Fibroblast of skin of right quadriceps (primary cell): ENCODE measurements at places on chromosomes 3 and 15.
A peak's percentile ranks its signal among the peaks of the same experiment; 100 is the strongest.

DNA sequence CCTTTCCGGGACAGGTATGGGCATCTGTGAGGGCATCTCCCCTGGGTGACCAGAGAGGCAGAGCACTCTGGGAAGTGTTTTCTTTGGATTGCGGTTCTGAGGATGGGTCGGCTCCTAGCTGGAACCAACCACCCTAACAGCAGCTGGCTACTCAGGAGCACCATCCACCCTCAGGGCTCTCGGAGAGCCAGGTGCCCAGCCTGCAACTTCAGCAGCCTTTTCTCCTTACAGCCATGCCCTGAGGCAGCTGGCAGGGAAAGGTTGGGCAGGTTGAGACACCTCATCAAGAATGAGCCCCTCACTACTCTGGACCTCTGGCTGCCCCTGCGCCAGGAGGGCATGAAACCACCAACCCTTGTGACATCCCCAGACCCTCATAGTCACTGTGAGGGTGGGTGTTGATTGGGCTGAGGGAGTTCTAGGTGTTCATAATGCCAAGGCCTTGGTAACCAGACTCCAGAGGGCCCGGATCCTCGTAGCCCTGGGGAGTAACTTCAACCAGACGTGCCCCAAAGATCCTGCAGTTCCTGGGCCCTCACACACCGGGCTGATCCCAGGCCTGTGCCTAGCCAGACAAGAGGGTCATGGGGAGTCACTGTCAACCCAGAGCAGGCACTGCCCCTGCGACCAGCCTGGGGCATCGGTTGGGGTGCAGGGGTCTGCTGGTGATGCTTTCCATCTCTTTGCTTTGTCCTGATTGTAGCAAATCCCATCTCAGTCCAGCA lies 114.4 kb upstream of the ABHD17C start:
- DNase-seq: no peak

DNA sequence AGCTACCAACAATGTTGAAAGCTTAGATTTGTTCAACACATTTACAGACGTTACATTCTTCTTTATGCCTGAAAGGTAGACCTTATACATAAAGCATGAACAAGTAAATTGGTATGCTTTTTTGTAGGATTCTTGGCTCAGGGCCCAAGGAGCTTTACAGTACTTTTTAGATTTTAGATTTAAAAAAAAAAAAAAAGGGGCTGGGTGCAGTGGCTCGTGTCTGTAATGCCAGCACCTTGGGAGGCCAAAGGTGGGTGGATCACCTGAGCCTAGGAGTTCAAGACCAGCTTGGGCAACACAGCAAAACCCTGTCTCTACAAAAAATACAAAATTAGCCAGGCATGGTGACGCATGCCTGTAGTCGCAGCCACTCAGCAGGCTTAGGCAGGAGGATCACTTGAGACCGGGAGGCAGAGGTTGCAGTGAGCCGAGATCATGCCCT lies 39.7 kb downstream of the MEF2A start:
- peak; percentile 22 for DNase-seq

DNA sequence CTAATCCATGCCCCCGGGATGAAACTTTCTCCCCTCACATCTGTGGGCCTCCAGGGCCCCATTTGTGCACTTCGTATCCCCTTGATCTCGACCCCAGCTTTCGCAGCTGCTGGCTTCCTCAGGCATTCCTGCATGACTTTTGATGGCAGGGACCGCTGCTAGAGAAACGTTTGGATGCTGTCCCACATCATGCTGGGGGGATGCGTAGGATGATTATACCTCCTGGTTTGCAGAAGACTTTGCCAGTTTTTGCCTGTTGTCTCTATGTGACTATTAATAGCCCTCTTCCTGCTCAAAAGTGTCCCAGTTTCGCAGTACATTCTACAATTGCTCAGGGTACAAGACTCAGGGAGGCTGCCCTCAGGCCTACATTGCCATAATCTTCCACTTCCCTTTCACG lies 10.4 kb upstream of the KCNAB1 start:
- DNase-seq: no peak

DNA sequence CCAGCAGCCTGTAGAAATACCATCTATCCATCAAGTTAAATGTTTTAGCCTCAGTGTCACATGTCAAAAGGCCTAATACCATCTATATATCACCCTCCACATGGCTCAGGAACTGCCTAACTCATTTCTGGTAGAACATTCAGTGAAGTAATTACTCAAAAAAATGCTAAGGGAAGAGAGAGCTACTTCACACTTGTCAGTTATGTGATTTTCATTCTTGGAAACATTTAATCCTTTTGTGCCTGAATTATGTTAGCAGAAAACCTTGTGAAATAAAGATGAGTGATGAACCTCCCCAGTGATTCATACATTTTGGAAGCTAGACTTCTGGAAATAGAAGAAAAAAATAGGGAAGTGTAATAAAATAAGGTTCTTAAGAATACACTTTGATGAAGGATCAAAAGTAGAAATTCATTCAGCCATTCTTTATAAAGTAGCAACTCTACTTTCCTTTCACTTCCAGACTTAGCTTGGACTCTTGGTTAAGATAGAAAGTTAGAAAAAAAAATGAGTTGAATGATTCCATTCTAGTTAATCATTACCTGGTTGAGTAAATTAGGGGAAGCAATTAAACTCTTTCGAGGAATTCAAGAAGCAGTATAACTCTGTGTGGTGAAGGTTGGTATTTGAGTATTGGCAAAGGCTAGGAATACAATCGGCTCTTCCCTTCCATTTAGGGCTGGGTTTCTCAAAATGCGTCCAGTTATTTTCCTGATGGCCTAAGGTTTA lies 3.6 kb downstream of the OTOL1 start:
- DNase-seq: peak; percentile 8

- no peak for DNase-seq
Measured at GRCh38 chr3:3117651-3118050, 7.5 kb upstream of the IL5RA start.

DNA sequence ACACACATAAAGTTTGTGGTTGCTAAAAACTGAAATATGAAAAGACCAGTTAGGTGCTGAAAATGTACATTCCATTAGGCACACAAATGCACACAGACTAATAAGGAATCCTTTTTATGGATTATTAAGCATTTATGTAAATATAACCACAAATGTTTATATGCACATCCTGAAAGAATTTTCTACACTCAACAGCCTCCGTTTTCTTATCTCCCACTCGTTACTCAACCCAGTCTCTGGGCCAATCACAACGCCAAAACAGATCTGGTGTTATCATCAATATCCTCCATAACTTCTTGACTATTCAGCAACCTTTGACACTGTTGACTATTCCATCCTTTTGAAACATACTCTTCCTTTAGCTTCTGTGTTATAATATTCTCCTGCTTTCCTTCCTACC lies 136.4 kb downstream of the ATP8B4 start:
- DNase-seq: peak; percentile 21

- DNase-seq: no peak
Measured at GRCh38 chr15:26259581-26259980, 396.5 kb upstream of the ATP10A start.

GRCh38 chr15:25890529-25890928 lies 27.4 kb upstream of the ATP10A start:
- no peak for DNase-seq

DNA sequence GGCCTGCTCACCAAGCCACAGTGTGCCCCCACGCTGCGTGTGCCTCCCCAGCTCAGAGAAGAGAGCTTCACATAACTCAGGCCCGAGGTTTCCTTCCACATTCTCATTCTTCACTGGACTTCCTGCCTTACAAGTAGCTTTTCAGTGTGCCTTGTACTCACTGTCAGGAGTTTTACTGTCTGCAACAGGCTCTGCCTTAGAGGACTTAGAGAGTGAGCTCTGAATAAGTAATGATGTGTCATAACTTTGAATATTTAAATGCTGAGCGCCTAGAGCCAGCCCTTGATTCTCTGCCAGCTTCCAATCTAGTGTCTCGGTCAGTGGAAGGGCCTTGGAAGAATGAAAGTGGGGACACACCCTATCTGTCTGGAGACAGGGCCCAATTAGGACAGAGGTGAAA lies 41.8 kb downstream of the ITGB5 start:
- peak; percentile 89 for DNase-seq

DNA sequence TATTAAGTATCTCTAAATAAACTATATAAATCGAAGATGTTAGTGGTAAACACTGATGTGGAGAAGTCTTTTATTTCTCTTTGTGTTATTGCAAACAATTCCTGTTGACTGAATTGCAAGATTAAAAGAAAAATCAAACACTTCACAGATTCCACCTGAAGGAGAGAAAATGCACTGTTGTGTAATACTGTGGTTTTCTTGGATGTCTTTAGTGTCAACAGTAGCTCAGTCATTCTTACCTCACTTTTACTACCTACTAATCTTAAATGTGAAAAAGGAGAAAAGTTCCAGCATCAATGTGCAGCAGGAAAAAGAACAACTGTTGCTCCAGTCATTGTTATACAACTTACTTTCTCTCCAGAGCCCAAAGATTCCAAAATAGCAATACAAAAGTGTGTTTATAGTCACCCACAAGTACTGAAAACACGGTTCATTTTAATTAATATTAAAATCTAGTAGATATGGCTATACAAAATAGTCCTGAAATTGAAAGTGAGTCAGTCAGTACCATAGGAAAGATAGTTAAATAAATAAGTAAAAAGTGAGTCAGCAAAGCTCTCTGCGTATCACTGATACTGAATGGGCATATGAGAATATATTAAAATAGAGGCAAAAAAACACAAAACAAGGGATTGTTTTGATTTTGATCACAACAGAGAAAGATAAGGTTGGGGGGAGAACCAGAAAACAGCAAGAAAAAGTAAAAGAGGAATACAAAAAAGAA lies 90.5 kb upstream of the CSPG5 start:
- no peak for DNase-seq

GRCh38 chr15:33959844-33960548 lies 8.3 kb upstream of the CHRM5 start:
- no peak for DNase-seq

DNA sequence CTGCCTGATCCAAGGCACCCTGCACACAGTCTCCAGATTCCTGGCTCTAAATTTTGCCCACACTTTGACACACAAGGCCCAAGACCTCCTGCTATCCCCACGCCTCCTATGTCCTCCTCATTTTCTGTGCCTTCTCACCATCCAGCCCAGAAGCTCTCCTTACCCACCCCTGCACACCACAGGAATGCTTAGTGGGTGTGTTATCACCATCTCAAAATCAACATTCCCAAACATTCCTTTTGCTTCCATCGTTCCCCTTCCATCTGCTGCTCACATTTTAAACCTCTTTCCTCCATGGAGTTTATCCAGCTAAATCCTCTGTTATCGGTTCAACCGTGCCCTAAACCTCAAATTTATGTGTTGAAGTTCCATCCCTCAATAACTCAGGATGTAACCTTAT lies 43.9 kb downstream of the DGKG start:
- peak; percentile 60 for DNase-seq

DNA sequence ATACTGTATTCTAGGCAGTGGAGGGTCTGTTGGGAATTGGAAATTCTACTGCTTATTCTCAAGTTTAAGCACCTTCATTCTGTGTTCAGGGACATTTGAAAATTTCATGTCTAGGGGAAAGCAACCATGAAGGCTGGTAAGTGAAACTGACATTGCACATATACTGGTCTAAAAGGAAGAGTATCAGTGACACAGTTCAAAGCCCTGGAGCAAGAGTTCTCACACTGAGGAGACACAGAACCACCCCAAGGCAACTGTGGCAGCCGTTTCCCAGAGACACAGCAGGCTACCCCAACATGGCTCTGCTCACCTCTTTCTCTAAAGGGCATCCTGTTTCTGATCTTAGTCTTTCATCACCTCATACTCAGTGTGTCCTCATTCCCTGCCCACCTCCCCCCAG lies 67.5 kb downstream of the KCNMB2 start:
- DNase-seq: no peak

GRCh38 chr3:100463002-100463401 lies 29.4 kb upstream of the TMEM45A start:
- DNase-seq: peak; percentile 67

DNA sequence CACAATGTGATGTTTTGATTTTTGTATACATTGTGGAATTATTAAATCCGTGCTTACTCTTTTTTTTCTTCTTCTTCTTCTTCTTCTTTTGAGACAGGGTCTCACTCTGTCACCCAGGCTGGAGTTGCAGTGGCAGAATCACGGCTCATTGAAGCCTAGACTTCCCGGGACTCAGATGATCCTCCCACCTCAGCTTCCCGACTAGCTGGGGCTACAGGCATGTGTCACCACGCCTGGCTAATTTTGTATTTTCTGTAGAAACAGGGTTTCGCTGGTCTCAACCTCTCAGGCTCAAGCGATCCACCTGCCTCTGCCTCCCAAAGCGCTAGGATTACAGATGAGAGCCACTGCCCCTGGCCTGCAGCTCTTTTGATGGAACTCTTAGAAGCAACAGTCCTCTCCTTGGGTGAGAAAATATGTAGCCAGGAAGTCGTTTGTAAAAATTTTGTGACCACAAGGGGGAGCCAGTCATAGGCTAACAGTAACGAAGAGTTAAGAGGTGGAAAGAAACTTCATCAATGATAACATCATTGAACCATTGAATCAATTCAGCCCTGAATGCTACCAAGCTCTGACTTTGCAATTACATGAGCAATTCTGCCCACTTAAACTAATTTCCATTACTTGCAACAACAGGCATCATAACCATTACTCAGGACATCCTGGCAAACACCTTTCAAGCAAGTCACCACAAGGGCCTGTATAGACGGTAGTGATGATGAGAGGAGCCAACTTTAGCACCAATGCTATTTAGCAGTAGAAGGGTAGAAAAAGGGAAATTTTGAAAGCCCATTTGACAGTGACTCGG lies 16.7 kb upstream of the CMTM7 start:
- peak; percentile 62 for DNase-seq

- no peak for DNase-seq
Measured at GRCh38 chr15:95347837-95348236, 982.7 kb upstream of the NR2F2 start.

DNA sequence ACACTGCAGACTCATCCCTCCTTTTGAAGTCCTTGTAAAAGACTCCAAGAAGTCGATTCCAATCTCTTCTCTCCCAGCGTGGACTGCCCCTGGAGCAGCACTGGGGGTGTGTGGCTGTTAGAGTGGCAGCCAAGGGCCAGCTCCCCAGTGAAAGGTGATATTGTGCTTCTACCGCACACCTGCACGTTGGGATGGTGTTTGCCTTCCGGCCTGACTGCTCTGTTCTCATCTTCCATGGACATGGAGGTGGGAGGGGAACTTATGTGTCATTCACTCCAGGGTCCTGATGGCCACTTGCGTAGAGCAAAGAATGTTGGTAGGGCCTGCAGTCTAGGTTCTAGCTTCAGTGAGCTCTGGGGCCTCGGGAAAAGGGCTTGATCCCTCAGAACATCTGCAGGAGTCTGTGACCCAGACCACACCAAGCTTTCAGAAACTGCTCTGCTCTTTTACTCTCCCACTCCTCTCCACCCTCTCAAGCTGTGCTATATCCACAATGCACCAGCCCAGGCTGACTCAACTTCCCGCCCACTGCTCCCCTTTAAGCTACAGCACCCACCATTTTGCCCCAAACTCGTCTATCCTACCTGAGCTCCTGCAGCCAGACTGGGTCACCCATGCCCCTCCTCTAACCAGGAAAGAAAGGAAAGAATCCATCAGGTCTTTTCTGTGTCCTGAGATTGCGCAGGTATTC lies 31.3 kb downstream of the LIPC start:
- no peak for DNase-seq

DNA sequence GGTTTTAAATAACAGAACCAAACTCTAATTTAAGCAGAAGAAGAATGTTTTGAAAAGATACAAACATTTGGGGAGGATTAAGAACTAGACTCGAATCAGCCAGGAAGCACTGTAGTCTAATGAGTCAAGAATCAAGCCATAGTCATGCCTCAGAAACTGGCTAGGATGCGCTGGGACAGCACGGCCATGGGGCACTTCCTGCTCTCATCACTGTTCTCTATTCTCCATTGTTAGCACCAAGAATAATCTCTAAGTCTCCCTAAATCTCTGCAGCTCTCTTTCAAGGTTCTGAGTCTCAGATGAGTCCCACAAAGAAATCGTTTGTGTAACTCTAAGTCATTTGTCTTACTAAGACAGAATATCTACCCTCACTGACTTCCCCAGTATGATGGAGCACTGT lies 399.0 kb upstream of the KCNMB2 start:
- no peak for DNase-seq
